ENCODE measurements at places on chromosomes 5 and 9.

GRCh38 chr5:77419644-77420582, 72.2 kb downstream of the WDR41 start:
- DNase-seq: no peak

GRCh38 chr9:75084081-75084672, 3.8 kb downstream of the NMRK1 start:
- DNase-seq: no peak

GRCh38 chr5:143671674-143672569, 140.0 kb upstream of the HMHB1 start:
- DNase-seq: no peak

DNA sequence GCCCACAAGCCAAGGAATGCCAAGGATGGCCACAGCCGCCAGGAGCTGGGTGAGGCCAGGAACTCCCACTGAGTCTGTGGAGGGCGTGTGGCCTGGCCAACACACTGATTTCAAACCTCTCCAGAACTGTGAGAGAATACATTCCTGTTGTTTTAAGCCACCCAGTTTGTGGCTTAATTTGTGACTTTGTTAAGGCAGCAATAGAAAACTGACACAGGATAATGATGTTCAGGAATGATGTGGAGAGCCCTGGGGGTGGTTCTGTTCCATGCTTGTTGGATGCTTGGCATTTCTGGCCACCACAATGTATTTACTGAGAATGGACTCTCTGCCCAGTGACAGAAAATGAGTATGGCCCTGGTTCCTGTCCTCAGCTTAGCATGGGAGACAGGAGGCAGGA, 82.8 kb downstream of the DAP start:
- no peak for DNase-seq

- DNase-seq: no peak
These were observed 101.4 kb downstream of the PPARGC1B start for GRCh38 chr5:149831492-149831891.

DNA sequence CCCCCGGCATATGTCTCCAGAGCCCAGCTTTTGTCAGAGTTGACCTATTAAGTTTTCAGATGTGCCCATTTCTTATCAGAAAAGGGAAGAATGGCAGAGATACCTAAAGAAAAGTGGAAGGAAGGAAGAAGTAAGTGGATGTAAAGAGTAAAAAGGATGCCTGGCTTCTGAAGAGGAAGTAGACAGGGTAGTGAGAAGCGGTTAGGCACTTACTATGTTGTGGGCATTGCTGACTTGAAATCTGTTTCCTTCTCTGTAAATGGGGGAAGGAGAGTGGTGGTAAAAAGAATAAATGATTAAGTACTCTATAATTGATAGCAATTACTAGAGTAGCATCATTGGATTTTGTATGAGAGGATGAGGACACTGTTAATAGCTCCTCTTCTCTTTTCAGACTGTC, 9.9 kb downstream of the ANP32B start:
- DNase-seq: no peak

- DNase-seq: no peak
These were observed 9.2 kb upstream of the RARS1 start for GRCh38 chr5:168477060-168477459.

- no peak for DNase-seq
These were observed 852 bp downstream of the IL9 start for GRCh38 chr5:135894789-135895188.

DNA sequence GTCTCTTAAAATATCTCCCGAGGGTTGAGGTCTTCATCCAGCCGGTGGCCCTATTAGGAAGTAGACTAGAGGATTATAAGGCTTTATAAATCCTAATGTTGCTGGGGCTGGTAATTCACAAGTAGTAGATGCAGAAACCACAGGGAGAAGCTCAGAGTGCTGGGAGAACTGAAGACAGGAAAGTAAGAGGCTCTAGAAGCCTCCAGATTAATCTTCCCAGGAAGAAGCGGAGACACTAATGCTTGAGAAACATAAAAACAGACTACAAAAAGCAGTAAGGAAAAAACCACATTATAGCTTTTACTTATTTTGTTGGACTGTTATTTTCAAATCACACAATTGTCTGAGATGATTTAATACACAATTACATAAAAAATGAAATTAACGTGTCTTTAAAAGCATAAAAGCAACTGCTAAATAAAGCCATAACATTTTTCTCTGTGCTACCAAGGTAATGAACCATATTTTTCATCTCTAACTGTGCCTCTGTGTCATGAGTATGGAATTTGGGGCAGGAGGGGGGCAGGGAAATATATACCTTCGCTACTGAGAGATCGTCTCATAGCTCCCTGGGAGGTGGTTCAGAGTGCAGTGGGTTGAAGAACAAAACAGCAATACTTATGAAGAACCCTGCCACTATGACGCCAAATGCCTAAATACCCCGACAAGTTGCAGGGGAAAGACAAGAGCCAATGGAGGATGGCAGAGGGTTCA, 806.2 kb upstream of the WWC1 start:
- DNase-seq: no peak

DNA sequence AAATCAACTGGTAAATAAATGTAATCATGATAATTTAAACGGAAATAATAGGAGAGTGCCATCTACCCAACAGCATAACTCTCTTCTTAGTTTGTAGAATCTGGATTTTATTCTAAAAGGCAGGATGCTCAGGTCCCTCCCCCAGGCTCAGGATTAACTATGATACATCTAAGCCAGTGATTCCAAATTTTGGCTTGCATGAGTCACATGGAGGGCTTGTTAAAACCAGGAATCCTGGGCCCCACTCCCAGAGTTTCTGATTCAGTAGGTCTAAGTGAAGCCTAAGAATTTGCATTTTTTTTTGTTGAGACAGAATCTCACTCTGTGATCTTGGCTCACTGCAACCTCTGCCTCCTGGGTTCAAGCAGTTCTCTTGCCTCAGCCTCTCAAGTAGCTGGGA, 62.3 kb upstream of the ZFR start:
- DNase-seq: no peak

GRCh38 chr9:98168941-98169488, 23.4 kb downstream of the CORO2A start:
- DNase-seq: no peak

DNA sequence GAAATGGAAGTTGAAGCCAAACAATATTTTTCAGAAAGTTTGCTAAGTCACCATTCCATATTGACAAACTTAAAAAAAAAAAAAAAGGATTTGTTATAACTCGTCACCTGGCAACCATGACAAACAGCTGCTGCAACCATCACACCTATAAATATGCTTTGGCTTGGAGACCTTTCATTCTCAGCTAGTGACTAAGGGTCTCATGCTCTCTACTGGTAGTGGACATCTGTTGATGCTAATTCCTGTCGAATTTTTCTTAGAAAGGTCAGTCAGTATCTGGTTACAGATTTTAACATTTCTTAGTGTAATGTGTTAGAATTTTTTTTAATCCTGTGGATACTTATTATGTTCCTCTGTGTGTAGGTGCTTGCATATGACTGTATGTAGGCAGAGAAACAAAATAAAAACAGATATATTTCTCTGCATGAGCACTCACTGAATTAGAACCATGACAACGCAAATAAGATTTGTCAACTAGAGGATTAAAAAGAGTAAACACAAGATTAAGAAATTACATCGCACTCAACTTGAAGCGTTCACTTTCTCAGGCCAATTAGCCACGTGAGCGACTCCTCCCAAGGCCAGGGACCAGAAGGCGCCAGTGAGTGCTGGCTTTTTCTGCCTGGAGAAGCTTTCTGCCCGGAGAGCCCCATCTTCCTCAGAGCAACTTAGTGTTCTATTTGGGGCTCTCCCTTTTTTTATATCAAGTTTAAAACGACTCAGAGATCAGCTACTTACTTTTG, 27.0 kb upstream of the ZNF622 start:
- no peak for DNase-seq

DNA sequence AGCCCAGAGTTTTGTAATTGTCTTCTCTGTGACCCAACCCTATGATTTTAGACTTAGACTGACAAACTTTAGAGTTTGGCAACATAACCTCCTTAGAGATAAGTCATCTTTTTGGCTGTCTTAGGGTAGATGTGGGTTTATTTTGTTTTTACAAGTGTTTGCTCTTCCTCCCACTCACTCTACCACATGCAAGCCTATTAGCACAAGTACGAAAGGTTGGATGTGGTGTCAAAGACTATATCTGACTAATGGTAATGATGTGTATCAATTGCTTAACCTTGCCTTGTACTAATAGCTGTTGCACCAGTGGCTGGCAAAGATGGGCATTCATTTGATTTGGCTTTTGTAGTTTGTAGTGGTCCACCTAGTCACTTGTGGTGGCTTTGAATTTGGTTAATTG, 46.5 kb downstream of the SLC25A46 start:
- DNase-seq: no peak

DNA sequence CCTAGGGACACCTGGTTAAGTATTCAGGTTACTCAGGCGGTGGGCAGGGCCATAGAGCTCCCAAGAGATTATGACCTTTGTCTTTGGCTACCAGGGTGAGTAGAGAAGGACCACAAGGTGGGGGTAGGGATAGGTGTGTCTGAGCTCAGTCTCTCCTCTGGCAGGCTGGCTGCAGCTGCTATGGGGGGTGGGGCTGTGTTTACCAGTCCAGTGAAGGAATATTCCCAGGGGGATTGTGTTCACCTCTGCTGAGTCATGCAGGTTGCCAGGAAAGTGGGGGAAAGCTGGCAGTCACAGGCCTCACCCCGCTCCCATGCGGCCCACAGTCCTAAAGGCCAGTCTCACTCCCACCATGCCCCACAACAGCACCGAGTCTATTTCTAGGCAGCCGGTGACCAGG, 53.6 kb upstream of the POU5F2 start:
- DNase-seq: no peak

GRCh38 chr9:133429641-133430161, 7.5 kb downstream of the ADAMTS13 start:
- no peak for DNase-seq

DNA sequence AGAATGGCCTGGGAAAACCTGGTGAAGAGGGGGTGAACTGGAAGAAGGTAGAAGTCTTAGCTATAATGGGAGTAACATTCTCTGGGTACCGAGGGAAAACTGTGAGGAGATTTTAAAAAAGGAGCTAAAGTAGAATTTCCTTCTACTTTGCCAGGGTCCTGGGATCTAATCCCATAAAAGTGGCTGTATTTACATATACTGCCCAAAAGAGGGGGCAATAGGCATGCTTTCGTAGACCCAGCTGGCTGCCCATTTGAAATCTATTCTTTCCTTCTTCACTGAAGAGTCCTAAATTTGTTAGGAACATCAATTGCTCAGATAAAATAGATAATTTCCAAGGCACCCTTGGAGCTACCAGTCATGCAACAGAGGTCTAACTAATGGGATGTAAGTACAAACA, 159.2 kb downstream of the CDC42SE2 start:
- DNase-seq: no peak

GRCh38 chr5:174317256-174317894, 271.9 kb downstream of the NSG2 start:
- no peak for DNase-seq

GRCh38 chr9:35318741-35319140, 156.9 kb downstream of the UNC13B start:
- DNase-seq: no peak

- no peak for DNase-seq
These were observed 158.1 kb downstream of the C9orf152 start for GRCh38 chr9:110049699-110050450.

DNA sequence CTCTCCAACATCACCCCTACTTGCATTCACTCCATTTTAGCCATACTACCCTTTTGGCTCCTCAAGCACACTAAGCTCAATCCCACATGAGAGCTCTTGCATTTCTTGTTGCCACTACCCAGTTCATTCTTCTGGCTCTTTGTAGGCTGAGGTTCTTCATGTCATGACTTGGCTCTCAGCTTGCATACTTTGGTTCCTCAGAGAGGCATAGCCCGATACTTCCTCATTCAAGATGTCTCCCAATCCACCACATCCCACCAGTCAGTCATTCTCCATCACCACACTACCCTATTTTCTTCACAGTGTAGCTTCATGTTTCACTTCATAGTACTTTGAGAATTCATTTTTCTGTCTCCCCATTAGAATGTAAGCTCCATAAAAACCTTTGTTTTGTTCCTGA, 116.7 kb downstream of the NR6A1 start:
- no peak for DNase-seq

- DNase-seq: no peak
These were observed 1.1 kb upstream of the GAPVD1 start for GRCh38 chr9:125260561-125260960.

DNA sequence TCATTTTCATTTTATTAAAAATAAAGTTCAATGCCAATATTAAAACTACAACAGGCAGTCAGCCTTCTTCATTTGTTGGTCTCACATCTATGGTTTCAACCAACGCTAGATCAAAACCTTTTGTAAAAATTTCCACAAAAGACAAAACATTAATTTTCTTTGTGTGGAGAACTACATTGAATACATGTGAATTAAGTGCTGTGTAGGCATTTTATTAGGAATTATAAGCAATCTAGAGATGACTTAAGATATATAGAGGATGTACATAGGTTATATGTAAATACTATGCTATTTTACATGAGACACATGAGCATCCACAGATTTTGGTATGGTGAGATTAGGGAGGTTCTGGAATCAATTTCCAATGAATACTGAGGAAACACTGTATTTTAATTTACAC, 94.2 kb downstream of the CYLC2 start:
- no peak for DNase-seq
